ENCODE measurements at places on chromosomes 5 and 9. TPM values are rescaled to one million over a fixed set of nuclear protein-coding genes. Genes with fewer than 3 reads are reported as not detected.

- no peak for ATAC-seq
Observed at GRCh38 chr5:55603922-55604321, 69.2 kb upstream of the PLPP1 start.

Gene NUTM2F
- total RNA-seq, result not detected

- ATAC-seq, result no peak
Observed at GRCh38 chr5:165630261-165630778, 2124.9 kb downstream of the MAT2B start.

- peak; percentile 2 for ATAC-seq
Observed at GRCh38 chr5:159263569-159263905, 447 bp downstream of the UBLCP1 start.

- ATAC-seq, result no peak
Observed at GRCh38 chr9:105708405-105708804, 14.1 kb downstream of the TMEM38B start.

DNA sequence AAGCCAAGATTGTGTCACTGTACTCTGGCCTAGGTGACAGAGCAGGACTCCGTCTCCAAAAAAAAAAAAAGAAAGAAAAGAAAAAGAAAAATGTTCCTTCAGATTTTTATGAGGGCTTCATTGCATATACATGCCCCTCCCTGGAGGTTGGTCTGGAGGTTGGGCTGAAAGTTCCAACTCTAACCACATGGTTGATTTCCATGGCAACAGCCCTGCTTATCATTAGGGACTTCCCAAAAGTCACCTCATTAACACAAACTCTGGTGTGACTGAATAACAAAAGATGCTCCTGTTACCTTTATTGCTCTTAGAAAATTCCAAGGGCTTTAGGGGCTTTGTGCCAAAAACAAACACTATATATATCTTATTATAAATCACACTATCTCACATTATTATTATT, 113.8 kb downstream of the TMC1 start:
- peak; percentile 88 for ATAC-seq

- ATAC-seq, result no peak
Observed at GRCh38 chr5:74074111-74074510, 448.1 kb downstream of the ARHGEF28 start.

GRCh38 chr5:59249160-59249559, 644.4 kb downstream of the PDE4D start:
- no peak for ATAC-seq

DNA sequence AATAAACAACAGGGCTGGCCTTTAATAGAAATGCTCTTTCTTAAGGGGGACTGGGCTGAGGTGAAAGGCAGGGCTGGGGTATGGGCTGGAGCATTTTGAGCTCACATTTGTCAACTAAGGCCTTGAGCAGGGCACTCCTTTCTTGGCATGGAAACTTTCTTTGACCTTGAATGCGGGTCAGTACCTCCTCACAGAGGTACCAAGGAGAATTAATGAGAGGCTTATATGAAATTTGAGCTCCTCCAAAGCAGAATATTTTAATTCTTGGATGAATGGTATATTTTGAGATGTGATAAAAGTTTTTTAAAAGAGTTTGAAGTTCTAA, 3.1 kb downstream of the CYSTM1 start:
- ATAC-seq, result no peak

Gene C5orf58
- not detected for total RNA-seq

DNA sequence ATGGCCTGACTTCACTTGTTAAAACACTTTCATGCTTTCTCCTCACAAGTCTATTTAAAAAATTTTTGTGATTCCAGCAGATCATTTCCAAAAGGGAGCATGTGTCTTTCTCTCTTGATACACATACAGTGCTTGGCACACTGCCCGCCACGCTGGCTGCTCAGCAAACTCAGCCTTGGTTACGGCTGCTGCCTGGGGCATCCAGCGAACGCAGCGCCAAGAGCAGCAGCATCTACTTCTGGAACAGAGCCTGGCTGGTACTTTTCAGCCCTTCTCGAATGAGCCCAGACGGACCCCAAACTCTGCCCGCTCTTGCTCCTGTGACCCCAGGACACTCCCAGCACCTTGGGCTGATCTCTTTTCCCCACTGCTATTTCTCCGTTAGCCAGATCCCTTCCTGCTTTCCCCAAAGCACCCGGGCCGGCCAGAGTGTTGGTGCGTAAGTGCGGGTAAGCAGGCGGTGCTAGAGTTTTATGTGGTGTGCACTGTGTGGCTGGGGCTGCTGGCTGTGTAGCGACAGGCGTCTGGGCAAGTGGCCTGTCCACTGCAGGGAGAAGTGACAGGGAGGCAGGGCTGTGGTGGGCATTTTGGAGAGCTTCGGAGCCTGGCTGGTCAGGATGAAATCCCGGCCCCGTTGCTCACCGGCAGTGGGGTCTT, 73.2 kb downstream of the SH3PXD2B start:
- ATAC-seq, result no peak

DNA sequence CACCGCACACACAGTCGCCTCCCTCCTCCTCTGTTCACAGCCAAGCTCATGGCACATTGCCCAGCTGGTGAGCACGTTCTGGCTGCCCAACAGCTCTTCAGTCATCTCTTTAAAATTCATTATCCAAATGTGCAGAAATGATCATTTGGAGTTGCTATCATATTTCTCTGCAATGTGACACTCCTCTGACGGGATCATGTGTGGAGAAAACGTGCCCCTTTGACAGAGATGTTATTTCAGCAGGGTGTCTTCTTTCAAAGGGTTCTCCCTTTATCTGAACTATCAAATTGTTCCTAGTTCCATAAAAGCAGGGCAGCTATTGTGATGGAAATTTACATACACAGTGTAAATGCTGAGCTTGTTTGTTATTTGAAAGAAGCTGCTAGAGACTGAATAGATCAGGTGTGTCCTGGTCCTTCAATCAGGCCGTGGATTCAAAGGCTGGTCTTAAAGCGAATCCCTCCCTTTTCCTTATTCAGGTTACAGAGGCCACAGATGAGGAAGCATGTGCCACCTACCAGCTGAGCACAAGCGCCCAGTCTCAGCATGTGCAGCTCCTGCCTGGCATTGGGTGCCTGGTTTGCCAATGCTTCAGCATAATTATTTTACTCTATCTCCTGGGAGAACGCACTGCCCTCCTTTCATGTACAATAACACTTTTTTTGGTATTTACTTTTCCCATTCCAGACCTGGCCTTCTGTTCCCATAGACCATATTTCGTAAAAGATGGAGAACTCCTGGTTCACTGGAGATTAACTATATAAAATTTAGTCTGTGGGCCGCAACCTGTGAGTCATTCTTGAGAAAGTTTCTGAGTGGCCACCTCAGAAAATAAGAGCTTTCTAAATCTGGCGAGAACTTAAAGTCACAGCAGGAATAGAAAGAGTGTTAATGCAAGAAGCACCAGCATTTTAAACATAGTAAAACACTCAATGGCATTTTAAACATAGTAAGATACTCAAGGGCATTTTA, 433.7 kb downstream of the ENC1 start:
- no peak for ATAC-seq

DNA sequence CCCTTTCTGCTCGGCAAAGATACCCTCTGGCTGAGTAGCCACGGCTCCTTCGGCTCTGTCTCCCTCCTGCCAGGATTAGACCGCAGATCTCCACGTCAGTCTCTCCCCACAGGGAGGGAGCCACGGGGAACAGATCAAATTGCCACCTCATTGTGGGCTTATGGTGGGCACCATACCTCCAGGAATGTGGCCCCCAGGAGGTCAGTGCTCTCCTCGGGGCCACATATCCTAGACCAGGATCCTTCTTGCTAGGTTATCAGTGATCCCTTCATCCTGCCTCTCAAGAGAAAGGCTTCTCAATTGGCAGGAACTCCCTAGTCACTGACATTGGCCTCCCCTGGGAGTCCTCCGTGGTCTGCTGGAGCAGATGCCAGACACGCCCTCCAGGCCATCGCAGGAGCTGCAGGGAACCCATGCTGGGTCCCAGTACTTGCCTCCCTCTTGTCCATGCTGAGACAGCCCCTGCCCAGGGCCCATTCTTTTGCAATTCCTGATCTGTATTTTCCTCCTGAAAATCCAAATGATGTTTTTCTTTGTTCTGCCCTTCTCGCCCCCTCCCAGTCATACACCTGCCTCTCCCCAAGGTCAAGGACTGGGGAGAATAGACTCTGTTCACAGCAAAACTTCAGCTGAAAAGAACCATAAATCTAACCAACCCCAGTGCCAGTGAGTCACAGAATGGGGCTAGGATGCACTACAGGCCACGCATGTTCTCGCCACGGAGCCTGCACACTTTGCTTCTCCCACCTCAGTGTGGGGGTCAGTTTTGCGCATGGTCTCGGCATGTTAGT, 31.6 kb upstream of the ENHO start:
- ATAC-seq, result no peak

GRCh38 chr9:131744720-131745201, 4.9 kb upstream of the RAPGEF1 start:
- ATAC-seq, result no peak

- peak; percentile 64 for ATAC-seq
Observed at GRCh38 chr9:110050925-110051355, 157.0 kb downstream of the C9orf152 start.

Gene FGF1
- not detected for total RNA-seq
